GM06990 (cell line): ENCODE measurements at places on chromosomes 16 and 17.
A peak's percentile ranks its signal among the peaks of the same experiment; 100 is the strongest.

DNA sequence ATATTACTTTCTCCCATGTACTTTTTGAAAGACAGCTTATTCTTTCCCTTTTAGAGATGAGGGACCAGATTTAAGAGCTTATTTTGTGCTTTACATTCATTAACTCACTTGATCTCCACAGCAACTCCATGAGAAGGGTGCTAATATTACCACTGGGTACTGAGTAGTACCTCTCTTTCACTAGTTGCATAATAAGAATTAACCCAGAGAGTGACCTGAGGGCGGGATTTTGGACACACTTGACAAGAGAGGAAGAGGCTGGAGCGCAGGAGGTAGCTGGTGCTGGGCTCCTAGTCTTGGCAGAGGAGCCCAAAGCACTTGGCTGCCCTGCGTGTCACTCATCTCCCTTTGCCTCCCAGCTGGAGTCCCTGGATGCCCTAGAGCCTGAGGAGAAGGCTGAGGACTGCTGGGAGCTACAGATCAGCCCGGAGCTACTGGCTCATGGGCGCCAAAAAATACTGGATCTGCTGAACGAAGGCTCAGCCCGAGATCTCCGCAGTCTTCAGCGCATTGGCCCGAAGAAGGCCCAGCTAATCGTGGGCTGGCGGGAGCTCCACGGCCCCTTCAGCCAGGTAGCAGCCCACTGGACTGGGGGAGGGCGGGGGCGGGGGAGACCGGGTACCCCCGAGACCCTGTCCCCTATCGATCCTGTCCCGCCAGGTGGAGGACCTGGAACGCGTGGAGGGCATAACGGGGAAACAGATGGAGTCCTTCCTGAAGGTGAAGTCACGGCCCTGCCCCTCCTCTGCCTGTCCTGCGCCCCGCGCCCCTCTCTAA, 1.7 kb upstream of the MAZ start:
- no peak for DNase-seq

- DNase-seq, result no peak
Observed at GRCh38 chr16:3971261-3971660, 90.7 kb upstream of the CREBBP start.

GRCh38 chr16:2238838-2239675, 2.8 kb downstream of the DNASE1L2 start:
- no peak for DNase-seq

GRCh38 chr17:42498828-42499227, 37.2 kb upstream of the NAGLU start:
- no peak for DNase-seq

GRCh38 chr17:68431661-68432071, 25.6 kb downstream of the WIPI1 start:
- DNase-seq, result no peak

GRCh38 chr16:52549011-52549692, 2.2 kb upstream of the TOX3 start:
- no peak for DNase-seq

DNA sequence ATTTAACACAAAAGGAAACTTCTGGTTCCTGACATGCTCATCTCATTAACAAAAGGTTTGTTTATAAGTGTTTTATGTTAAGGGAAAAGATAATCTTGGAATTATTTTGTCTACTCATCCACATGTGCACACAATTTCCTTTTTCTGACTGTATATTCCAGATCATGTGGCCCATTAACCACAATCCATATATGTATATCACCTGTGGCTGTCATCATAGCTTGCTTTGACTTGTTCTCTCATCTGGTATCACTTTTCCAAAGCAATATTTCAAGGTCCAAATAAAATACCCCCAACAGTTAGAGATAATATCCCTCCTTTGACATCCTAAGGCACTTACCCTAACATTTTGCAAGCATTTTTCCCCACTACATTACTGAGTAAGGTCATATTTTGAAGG, 856.1 kb downstream of the CDH11 start:
- DNase-seq, result no peak

GRCh38 chr16:84724606-84725309, 25.0 kb downstream of the USP10 start:
- no peak for DNase-seq

DNA sequence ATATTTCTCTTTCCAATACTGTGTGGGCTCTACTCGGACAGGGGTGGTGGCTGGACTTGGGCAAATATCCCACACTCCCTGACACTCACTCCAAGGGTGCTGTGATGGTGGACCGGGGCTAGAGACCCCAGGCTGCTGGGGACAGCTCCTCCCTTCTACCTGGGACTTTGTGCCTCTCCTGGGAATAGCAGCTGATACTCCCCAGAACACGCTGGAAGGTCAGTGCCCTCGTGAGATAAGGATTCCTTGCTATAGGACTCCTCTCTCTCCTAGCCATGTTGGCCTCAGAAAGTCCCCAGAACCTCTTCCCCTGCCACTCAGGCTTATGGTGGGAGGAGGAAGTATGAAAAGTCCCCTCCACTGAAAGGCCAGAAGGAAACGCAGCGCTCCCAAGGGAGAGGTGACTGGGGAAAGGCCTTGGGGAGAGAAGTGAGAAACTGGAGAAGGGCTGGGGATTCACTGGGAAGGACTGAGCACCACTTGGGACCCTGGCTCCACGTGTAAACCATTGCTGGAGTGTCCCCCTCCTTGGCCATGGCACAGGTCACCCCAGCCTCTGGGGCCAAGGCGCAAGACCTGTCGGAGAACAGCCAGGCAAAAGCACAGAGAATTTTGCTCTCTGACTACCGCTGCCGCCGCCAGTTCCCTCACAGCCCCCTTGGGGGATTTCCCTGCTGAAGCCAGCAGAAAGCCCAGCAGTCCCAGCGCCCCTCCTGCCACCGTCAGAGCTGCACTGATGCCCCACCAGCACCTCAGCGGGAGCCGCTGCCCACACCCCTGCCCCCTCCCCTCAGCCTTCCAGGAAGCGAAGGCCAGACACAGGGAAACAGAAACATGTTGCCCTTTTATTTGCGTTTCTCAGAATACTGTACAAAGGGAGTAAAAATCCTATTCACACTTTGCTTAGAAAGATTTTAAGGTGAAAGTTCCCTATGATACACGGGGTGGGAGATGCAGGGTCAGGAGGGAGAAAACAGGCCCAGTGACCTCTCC, 2.1 kb upstream of the GSDMB start:
- DNase-seq, result peak; percentile 59
